Right lung (tissue), 10 donors: ENCODE measurements at places on chromosomes 7 and 10. TPM values are rescaled to one million over a fixed set of nuclear protein-coding genes. Genes with fewer than 3 reads are reported as not detected.

C10orf67 gene
- 0.64 TPM for polyA plus RNA-seq

ZNF853 gene
- polyA plus RNA-seq, result 15.3 TPM

ENTPD1 gene
- 22.2 TPM for polyA plus RNA-seq

CYP2C18 gene
- 0.69 TPM for polyA plus RNA-seq

TRIM74 gene
- polyA plus RNA-seq, result 1.5 TPM

CRPPA gene
- 3.9 TPM for polyA plus RNA-seq

DLG5 gene
- 53.2 TPM for polyA plus RNA-seq

CCDC186 gene
- 20.3 TPM for polyA plus RNA-seq

C10orf53 gene
- not detected for polyA plus RNA-seq

NUTM2A gene
- 3.3 TPM for polyA plus RNA-seq

EEPD1 gene
- 13.8 TPM for polyA plus RNA-seq

SEMA3E gene
- 12.2 TPM for polyA plus RNA-seq

GRCh38 chr7:47104206-47104549, 477.7 kb downstream of the TNS3 start:
- no peak for DNase-seq

GRCh38 chr10:124652200-124652599, 92.0 kb downstream of the FAM53B start:
- no peak for DNase-seq

- DNase-seq, result no peak
Measured at GRCh38 chr10:111390813-111391563, 314.2 kb downstream of the ADRA2A start.

GRCh38 chr7:142012825-142013511, 17.3 kb downstream of the MGAM start:
- no peak for DNase-seq

GRCh38 chr10:116826803-116827202, 22.5 kb upstream of the ENO4 start:
- DNase-seq, result no peak

DNA sequence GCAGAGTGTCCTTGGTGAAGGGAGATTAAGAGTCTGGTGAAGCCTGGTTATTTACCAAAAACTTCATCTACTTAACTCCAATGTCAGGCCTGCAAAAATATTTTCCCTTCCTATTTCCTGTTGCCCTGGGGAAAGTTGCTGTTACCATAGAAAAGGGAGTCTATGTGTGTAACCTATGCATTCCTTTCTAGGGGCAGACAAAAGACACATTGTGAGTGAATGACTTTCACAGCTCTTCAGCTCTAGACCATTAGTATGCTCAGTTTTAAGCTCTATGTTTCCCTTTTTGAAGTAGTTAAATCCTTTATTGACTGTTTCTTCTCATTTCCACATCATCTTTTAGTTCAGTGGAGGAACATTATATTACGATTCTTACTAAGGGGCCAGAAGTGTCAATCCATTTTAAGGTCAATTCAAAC, 45.6 kb upstream of the SGCE start:
- peak; percentile 59 for DNase-seq

DNA sequence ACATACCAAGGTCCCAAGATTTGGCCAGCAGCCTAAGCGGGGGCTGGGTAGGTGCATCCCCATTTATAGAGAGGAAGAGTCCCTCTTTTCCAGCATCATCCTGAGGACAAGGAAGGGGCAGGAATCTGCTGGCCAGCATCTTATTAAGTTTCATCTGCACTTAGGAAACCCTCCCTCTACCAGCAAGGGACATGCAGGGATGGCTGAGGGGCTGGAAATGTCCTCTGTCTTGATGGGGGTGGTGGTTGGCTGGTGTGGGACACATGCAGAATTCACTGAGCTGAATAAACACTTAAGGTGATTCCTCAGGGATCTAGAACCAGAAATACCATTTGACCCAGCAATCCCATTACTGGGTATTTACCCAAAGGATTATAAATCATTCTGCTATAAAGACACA, 42.1 kb downstream of the NOD1 start:
- DNase-seq, result no peak

- DNase-seq, result no peak
Measured at GRCh38 chr7:107592361-107593024, 12.4 kb downstream of the BCAP29 start.

DNA sequence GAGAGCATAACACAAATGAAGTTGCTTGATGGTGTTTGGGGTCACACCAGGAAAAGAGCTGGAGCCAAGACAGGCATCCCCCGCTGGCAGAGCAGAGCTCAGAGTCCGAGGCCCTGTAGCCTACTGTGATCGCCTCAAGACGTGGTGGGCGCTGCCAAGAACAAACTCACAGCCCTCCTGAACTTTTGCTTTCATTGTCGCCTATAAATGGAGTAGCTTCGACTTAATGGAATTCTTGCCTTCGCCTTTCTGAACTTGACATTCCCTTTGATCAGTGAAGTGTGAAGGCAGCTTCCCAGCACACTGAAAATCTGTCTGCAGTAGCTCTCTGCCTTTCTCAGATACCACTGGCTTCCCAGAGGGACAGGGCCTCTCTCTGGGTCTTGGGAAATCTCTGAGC, 21.3 kb downstream of the CPXM2 start:
- no peak for DNase-seq

DNA sequence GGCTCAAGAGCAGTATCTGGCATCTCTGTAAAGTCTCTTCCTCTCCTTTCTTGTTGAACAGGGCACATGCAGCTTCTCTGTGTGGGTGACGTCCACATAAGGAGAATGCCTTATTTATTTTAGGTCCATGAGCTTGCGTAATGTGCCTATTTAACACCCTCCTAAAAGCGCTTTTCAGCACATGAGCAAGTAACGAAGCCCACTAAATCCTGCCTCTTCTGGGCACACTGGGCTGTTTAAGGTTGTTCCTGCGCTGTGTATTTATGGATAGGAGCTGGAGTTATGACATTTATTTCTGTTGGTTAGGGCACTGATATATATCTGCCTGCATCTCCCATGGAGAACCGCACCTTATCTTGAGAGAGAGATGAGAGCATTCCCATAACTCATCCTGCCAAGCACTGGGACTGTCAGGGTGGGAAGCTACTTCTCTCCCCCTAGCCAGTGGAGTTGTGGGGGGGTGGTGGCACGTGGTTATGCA, 76.1 kb downstream of the LRRC4 start:
- no peak for DNase-seq

GRCh38 chr10:74652664-74653063, 173.7 kb upstream of the KAT6B start:
- no peak for DNase-seq

DNA sequence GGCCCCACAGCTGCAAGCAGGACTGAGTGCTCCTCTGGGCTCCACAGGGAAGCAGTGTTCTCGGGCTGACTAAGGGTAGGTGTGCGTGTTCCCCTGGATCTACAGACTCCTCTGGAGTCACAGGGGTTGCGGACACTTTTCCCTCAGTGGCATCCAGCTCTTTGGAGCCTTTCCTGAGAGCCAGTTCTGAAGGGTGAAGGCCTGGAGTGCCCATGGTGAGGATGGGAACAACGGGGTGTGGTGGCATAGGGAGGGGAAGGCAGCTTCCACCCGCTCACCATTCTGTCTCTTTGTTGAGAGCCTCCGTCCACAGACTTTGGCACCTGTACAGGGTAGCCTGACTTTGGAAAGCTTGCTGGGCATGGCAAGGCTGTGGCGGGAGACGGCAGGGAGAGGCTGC, 104.1 kb upstream of the PCBD1 start:
- no peak for DNase-seq

GRCh38 chr7:75925717-75926435, 10.9 kb downstream of the POR start:
- DNase-seq, result no peak

DNA sequence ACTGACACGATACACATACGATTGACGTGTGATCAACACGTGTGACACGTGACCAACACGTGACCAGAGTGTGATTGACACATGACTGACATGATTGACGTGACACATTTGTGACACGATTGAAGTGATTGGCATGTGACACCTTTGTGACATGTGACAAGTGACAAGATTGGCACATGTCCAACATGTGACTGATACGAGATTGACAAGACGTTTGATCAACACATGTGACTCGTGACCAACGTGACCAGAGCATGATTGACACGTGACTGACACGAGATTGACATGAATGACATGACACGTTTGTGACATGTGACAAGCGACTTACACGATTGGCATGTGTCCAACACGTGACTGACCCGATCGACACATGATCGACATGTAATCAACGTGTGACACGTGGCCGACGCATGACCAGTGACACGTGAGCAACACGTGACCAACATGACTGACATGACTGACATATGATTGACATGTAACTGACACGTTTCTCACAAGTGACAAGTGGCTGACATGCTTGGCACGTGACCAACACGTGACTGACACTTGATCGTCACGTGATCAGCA, 22.0 kb downstream of the CRPPA start:
- no peak for DNase-seq

GRCh38 chr7:154841731-154842331, 161.1 kb downstream of the PAXIP1 start:
- DNase-seq, result no peak

DNA sequence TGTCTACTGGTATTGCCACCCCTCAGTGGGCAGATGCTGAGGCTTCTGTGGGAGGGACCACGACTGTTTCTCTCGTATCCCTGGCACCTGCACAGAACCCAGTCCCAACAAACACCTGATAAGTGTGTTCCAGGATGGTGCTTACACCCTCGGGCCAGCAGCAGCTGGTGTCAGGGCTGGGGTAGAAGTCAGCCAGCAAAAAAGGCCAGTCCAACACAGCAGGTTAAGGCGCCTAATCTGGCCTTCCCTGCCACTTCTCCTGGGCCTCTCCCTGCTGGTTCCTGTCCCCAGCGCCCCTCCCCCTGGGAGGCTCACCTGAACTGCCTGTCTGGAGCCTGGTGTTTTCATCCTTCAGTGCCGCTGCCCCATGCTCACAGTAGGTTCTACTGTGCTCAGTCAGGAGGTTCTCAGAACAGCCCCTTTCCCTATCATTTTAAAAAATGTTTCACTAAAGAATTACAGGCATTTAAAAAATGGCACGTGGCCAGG, 20.0 kb downstream of the PODXL start:
- no peak for DNase-seq

GRCh38 chr7:142114207-142114606, 2.7 kb downstream of the MGAM2 start:
- no peak for DNase-seq

DNA sequence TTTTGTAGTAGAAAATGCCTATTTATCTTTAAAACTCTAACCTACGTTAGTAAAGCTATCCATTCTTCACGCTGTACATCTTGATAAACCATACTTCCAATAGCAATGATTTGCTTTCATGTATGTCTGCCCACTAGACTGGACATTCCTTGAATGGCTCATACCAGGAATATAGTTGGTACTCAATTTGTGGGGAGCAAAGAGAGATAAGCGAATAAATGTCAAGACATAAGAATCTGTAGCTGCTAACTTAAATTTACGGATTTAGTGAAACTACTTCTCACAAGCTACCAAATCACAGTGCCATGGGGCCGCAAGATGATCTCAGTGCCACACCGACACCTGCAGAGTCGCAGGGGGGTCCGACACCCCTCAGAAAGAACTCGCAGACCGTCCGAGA, 763 bp upstream of the RALA start:
- no peak for DNase-seq

GRCh38 chr7:20788420-20788990, 1.8 kb upstream of the SP8 start:
- no peak for DNase-seq

GRCh38 chr10:91540733-91541132, 92.1 kb downstream of the PPP1R3C start:
- no peak for DNase-seq

- DNase-seq, result no peak
Measured at GRCh38 chr10:33808475-33808874, 474.0 kb upstream of the NRP1 start.

GRCh38 chr7:25722856-25723255, 429.1 kb upstream of the NFE2L3 start:
- DNase-seq, result no peak

DNA sequence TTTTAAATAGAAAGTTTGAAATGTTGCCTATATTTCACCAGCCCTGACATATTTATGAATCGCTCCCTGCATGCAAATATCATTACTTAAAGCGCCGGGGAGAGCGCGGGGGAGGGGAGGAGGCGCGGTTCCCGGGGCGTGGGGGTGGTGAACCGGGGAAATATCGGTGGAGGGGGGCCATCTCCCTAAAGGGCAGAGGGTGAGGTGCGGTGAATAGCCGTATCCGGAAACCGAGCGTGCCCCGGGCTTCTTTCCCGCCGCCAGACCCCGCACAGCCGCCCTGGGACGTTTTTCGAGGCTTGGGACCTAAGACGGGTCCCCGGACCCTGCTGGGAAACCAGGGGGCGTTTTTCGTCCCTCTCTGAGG, 6.9 kb upstream of the ZNF503 start:
- no peak for DNase-seq

GRCh38 chr7:11130012-11130411, 156.3 kb downstream of the PHF14 start:
- no peak for DNase-seq

DNA sequence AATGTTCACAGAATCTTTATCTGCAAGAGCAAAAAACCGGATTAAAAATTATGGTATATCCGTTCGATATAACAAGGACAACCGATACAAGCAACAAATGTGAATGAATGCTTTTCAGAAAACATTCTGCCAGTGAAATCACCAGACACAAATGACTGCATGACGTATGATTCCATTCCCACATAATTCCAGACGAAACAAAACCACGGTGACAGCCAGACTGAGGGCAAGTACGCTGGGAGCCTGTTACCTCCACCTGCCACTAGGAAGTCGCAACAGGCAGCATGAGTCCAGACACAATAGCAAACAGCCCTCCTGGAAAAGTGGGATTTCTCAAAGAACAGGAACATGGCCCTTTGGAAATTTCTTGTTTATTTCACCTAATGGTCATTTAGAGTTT, 41.7 kb downstream of the MAD1L1 start:
- no peak for DNase-seq

DNA sequence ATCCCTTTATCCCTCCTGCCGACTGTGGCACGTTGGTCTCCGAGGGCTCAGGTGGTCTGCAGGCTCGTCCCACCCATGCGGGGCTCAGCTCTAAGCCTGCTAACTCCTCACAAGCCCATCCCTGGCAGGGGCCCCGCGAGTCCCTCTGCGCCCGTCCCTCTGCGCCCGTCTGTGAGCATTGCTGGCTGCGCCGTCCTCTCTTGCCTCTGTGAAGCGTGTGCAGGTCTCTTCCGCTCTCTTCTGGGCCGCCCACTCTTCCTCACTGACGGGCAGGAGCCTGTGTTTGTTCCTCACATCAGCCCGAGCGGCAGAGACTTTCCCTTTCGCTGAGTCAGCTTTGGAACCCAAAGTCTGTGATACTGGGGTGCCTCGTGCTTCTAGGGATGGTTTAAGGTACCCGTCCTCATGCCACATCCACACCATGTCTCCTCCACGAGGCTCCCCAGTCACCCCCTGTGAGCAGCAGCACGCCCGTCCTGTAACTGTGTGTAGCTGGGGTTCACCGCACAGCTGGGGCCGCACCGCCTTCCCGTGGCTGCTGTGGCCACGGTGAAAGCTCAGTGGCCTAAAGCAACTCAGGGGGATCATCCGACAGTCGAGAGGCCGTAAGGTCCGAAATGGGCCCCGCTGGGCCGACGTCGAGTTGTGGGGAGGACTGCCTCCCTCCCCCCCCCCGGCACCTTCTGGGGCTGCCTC, 35.5 kb downstream of the ADGRA1 start:
- DNase-seq, result no peak
